Brain pericyte (primary cell): ENCODE measurements at places on chromosomes 3 and 15.

- DNase-seq, result no peak
These were observed 22.9 kb downstream of the PDE8A start for GRCh38 chr15:85004550-85004949.

DNA sequence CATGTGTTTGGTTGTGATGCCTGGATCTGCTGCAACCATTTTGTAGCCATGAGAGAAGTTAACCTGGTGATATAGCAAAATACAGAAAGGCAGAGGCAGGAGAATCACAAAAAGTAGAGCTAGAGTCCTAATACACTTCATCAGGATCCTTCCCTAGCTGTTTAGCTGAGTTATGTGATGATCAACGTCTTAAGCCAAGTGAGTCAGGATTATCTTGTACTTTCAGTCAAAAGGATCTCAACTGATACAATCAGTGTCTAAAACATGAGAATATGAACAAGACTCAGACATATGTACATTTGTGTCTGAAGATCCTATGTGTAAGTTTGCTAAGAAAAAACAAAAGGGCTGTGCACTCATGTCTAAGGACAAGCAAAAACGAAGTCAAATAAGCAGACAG lies 236.9 kb downstream of the NTRK3 start:
- no peak for DNase-seq

- no peak for DNase-seq
These were observed 26.6 kb downstream of the SRPRB start for GRCh38 chr3:133831966-133832801.

GRCh38 chr3:129045675-129046036 lies 14.9 kb upstream of the GP9 start:
- DNase-seq, result no peak

DNA sequence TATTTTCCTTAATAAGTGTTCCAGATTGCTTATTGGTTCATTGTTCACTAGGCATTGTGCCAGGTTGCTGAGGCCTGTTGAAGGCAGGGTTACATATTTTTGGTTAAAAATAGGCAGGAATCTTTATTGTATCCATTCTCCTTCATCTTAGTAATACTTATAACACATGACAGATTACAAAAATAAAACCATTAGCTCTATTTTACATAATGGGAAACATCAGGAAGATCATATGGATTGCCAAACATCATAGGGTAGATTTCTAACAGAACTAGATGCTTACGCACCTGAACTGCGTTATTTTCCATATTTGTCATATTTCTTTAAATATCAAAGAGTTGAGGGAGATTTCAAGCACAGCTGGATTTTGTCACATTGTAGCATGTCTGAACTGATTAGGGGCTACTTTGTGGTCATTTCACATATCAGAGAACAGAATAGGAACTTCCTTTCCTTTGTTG lies 462.9 kb upstream of the SGO1 start:
- DNase-seq, result no peak

DNA sequence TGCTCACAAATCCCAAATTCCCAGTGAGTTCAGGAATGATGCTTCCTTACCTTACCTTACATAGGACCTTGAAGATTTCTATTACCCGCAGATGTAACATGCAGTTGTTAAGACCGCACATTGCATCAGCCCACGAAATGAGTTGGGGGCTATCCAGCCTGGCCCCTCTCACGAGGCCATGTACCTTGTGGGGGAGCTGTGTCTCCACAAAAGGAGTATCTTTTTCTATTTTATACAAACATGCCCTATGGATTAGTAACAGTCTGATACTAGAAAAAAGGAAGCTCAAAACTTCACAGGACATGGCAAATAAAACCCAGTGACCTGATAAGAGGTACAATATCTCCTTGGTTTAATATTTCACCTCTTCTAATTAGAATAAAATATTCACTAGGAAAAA lies 1086.8 kb upstream of the CFAP20DC start:
- DNase-seq, result no peak

- DNase-seq, result no peak
These were observed 67.3 kb upstream of the TRIM42 start for GRCh38 chr3:140610544-140610943.

- DNase-seq, result no peak
These were observed 147.0 kb upstream of the LRRFIP2 start for GRCh38 chr3:37321377-37321781.

DNA sequence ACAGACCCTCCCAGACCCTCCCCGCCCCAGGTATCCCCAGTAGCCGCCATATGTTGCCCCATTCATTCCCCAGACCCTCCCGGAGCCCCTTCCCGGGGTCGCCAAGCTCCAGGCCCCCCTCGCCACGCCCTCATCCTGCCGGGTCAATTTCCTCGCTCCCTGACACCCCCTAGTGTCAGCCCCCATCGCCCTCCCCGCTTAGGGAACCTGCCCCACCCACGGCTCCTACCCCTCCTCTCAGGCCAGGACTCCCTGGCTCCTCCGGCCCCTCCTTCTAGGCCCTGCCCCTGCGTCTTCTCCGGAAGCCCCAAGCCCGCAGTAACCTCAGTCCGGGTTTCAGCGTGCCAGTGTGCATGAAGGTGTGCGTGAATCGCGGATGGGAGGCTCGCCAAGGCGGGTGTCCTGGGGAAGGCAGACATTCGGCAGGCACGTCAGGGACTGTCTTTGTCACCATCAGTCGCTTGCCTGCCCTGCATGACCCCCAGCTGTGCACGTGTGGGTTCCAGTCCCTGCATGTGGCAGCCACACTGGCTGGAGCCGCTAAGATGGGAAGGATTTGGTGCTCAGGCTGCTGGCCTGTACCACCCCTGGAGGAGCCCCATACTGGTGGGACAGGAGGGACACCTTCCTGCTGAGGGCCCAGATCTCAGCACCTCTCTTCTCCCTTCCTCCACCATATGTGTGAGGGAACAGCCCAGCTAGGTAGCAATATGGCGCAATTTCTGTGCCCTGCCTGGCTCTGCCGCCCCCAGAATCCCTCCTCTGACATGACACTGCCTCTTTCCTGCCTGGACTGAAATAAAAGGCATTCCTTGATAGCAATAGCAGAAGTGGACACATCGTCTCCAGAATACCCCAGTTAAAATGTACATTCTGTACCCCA lies 693 bp downstream of the DISP2 start:
- DNase-seq, result no peak

DNA sequence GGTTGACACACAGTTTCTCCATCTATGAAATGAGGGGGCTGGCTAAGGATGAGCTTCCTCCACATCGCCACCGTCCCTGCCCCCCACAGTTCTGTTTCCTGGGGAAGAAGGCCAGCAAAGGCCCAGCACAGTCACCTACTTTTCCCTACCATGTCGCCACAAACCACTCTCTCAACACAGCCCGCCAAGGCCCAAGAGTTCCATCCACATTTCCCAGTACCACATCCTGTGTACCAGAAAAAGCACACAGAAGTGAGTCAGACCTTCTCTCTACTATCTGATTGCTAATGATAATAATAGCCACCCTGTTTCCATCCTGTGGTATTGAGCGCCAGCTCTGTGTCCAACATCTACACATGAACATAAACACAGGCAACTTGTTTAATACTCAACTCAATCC lies 30.3 kb upstream of the C15orf39 start:
- no peak for DNase-seq

- DNase-seq, result no peak
These were observed 362.8 kb downstream of the CHST2 start for GRCh38 chr3:143482106-143483088.

GRCh38 chr15:42083605-42083908 lies 10.8 kb downstream of the PLA2G4D start:
- DNase-seq, result no peak

- DNase-seq, result no peak
These were observed 280.2 kb upstream of the C2CD4B start for GRCh38 chr15:62445244-62445643.

- DNase-seq, result no peak
These were observed 27.6 kb upstream of the NPHP3 start for GRCh38 chr3:132749786-132750185.

GRCh38 chr3:100230710-100231109 lies 30.1 kb upstream of the TBC1D23 start:
- DNase-seq, result no peak

GRCh38 chr3:122938783-122939425 lies 88.7 kb downstream of the SEMA5B start:
- DNase-seq, result no peak

GRCh38 chr15:65244638-65245037 lies 33.4 kb upstream of the CILP start:
- no peak for DNase-seq

- no peak for DNase-seq
These were observed 24.1 kb downstream of the CX3CR1 start for GRCh38 chr3:39255503-39256325.

GRCh38 chr3:99972380-99973104 lies 141.8 kb downstream of the FILIP1L start:
- no peak for DNase-seq

GRCh38 chr3:50324351-50325112 lies 2.0 kb upstream of the HYAL2 start:
- DNase-seq, result no peak

DNA sequence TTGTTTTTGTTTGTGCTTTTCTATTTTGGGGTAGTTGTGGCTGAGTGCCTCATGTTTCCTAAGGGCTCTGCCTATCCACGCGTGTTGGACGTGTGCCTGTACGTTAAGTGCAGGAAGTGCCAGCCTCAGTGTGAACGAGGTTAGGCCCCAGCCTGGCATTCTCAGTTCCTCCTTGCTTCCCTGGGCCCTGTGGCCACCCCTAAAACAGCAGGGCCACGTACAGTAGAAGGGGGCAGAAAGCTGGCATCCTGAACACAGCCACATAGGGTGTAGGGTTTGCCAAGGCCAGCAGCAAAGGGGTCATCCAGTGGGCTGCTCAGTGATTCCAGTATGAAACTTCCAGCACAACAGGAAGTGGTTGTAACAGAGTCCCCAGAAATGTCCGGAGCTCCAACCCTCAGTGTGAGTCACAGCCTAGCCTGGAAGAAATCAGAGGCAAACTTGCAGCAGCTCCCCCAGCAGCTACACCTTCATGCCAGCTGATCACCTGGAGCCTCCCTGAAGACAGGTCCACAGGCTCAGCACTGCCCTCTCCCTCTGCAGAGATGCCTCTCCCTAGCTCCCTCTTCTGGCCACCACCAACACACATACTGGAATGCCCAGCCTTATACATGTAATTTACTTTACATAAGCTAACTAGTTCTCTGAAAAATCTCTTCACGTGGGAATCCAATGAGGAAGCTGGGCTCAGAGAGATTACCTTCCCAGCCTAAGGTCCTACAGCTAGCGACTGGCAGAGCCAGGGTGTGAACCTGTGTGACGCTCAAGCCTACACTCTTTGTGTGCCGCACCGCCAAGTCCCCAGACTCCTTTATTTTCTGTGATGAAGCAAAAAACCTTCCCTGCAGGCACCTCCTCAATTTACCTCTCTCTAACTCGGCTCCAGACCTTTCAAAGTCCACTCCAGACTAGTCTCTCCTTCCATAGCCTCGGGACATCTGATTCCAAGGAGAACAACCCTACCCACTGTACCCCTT lies 26.6 kb downstream of the ILDR1 start:
- DNase-seq, result no peak
